Cardiac septum (tissue), 1 donor: ENCODE measurements at places on chromosomes 11 and 22. TPM values are rescaled to one million over a fixed set of nuclear protein-coding genes. Genes with fewer than 3 reads are reported as not detected.

GRCh38 chr11:31720671-31721365, 90.3 kb downstream of the PAX6 start:
- no peak for DNase-seq

P2RX6 gene
- total RNA-seq: 5.4 TPM

BATF2 gene
- 0.70 TPM for total RNA-seq

APOA5 gene
- total RNA-seq: not detected

DNA sequence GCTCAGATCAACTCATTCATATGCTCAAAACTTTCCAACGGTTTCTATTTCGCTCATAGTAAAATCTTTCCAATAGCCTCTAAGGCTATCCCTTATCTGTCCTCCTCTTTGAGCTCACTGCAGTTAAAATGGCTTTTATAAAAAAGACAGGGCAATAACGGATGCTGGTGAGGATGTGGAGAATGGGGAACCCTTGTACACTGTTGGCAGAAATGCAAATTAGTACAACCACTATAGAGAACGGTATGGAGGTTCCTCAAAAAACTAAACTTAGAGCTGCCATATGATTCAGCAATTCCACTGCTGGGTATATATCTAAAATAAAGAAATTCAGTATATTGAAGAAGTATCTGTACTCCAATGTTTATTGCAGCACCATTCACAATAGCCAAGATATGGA, 345.6 kb downstream of the DLG2 start:
- no peak for DNase-seq

DNA sequence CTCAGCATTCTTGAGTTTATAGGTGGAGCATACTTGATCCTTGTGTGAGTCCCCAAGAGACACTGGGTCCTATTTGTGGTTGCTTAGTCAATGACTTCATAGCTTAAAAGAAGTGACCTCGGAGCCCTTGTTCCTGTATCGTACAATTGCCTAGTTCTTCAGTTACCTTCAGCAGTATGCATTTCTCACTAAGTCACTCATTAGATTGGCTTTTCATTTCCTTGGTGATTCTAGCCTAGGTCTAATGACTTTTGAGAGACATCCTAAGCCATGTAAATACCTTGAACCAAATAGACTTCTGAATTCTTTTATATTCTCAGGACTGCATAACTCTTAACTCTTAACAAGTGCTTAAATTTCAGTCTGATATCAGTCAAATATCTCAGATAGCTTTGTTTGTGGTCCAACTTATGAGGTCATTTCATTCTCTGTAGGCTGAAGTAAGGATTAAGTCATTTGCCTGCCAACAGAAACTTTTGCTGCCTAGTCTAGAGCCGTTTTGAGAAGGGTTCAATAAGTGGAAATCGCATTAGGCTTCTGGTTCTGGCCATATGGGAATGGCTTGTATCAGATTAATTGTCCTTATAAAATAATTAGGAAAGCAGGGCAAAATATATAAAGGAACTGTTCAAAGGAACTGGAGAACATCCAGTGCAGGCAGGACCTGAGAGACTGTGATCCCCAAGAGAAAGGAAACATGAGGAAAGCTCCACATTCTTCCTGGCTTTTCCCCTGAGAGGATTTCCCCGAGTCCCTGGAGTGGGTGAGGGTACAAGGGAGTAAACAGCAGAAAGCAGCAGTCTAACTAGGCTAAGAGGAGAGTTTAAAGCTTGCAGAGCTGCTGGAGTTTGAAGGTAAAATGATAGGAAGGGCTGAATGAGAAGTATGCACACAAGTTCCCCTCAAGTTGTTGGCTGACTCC, 39.9 kb downstream of the TRAF6 start:
- no peak for DNase-seq

YPEL4 gene
- 0.59 TPM for total RNA-seq

- DNase-seq: no peak
Measured at GRCh38 chr22:33969045-33969444, 48.8 kb upstream of the LARGE1 start.

IL10RA gene
- 3.0 TPM for total RNA-seq

DNA sequence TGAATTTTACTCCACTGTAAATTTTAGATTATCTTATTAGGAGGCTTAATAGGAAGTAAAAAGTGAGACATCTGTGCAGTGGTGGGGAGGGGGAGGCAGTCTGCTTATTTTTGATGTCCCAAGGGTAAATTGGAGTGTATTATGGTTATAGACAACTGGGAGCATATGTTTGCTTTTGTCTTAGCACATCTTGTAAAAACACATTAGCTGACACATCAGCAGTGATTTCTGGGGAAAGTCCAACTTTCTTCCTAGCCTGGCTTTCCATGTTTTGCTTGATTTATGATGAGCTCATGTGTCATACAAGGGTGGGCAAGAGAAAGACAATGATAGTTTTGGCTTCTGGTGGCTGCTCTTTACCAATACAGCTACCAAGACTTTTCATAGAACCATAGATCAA, 4.0 kb downstream of the ANO3 start:
- no peak for DNase-seq

KCNJ4 gene
- total RNA-seq: 67.8 TPM

TMPRSS6 gene
- total RNA-seq: not detected

DNA sequence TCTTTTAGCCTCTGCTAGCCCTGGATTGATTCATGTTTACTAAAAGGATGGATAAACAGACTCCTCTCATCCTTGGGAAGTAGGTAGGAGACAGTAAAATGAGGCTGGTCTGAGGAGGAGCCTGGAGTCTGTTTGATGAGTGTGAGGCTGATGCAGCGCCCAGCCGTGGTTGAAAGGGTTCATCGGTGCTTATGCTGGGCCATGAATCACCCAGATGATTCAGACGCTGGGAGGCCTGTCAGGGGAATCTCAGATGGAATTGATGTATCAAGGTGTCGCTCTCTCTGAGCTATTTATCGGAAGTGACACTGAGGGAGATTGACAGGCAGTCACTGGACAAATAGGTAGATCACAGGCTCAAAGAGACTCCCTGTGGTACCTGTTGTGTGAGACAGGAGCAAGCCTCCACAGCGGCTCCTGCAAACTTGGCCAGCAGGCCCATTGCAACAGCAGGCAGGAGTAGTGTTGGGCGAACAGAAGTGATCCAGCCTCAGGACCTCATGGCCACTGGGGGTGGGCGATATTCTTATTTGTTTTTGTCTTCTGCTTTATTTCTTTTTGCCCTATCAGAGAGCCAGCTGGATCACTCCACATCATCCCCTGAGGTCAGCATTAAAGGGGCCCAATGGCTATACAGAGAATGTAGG, 109.9 kb upstream of the CADM1 start:
- no peak for DNase-seq

- no peak for DNase-seq
Measured at GRCh38 chr11:91258876-91259275, 965.7 kb upstream of the FAT3 start.

MIOX gene
- total RNA-seq: not detected

DNA sequence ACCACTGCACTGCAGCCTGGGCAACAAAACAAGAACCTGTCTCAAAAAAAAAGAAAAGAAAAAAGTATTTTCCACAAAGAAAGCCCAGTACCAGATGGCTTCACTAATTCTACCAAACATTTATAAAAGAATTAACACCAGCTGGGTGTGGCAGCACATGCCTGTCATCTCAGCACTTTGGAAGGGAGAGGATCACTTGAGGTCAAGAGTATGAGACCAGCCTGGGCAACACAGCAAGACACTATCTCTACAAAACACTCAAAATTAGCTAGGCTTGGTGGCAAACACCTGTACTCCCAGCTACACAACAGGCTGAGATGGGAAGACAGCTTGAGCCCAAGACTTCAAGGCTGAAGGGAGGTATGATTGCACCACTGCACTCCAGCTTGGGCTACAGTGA, 20.1 kb downstream of the RSF1 start:
- no peak for DNase-seq

- DNase-seq: no peak
Measured at GRCh38 chr11:126485021-126485792, 129.7 kb downstream of the ST3GAL4 start.

- DNase-seq: no peak
Measured at GRCh38 chr11:122695076-122695615, 39.6 kb downstream of the UBASH3B start.

GRCh38 chr11:112229746-112230433, 3.7 kb downstream of the PTS start:
- DNase-seq: no peak

GRCh38 chr11:112121981-112122615, 35.4 kb downstream of the SDHD start:
- DNase-seq: no peak
